Stomach (tissue), 19 donors: ENCODE measurements at places on chromosomes 12 and 14. TPM values are rescaled to one million over a fixed set of nuclear protein-coding genes. Genes with fewer than 3 reads are reported as not detected.

GRCh38 chr12:111201036-111201435, 167.9 kb downstream of the PHETA1 start:
- H3K4me3 ChIP-seq, result no peak overlapping the region
- no peaks in the 10 kb centered on the region for H3K36me3 ChIP-seq
- H3K27me3 ChIP-seq, result no peaks in the 10 kb centered on the region
- no peaks in the 10 kb centered on the region for H3K4me1 ChIP-seq

DNA sequence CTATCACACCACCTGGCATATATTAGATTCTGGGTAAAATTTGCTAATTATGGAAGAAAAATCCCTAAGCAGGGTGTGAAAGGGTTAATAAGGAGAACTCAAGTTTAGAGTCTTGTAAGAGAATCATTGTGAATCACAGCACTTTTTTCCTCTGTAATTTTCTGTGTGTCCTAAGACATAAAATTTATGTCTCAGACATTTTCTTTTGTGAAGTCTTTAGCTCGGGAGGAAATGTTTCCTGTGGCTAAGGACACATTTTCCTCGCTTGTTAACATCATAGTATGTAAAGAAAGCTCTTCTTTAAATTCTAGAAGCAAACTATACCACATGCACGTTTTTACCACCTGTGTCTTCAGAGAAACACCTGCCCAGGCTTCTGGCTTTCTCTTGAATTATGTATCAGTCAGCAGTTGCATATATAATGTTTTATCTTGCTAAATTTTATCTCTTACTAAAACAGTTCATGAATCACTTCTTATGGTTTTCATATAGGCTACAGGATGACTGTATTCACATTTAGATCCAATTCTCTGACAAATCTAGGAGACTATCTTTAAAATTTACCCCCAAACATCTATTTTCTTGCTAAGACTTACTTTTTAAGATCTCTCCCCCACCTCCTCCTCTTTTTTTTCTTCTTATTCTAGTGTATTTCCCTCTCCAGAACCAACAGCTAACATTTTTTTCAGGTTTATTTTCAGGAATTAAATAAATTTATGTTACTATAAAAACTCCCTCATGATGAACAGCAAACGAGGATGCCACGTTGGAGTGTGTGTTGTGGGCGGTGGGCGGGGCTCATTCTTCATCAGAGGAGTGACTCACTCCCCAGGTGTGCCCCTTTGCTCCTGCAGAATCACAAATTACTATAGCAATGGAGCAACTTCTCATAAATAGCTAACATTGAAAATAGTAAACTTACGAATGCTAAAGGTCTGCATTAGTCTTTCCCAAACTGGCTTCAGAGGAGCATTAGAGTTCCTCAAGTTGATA, 11.6 kb upstream of the CSRP2 start:
- H3K4me3 ChIP-seq, result no peak overlapping the region
- H3K4me1 ChIP-seq, result no peaks in the 10 kb centered on the region
- H3K36me3 ChIP-seq, result no peaks in the 10 kb centered on the region

DNA sequence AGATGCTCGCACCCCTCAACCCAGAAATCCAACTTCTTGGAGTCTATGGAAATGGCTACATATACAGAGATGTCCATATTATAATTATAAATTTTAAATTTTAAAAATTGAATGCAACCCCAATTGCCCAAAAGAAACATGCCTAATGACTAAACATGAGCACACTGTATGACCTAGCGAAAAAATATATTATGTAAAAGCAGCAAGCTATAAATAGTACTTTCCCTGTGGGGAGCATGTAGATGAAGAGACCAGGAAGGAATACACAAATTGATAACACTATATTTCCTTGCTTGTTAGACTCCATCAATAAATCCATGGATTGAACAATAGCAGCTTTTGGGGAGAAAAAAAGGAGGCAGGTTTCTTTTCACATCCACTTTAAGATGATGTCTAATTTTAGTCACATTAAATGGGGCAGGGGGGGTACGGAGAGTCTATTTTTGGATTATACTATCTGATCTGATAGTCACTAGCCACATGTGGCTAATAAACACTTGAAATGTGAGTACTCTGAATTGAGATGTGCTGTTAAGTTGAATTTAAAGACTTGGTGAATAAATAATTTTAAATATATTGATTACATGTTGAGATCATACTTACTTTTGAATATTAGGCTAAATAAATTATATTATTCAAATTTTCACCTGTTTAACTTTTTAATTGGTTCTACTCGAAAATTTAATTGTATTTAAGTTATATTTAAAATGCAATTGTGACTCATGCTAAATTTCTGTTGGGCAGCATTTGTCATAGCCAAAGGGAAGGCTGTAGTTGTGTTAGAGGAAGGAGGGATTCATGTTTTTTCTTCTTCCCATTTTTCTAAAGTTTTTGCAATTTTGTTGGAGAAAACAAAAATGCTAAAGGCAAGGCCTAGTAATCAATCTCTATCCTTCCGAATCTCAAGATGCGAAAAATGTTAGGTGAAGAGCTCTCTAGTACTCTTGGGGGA, 17.5 kb downstream of the MAX start:
- H3K27ac ChIP-seq, result no peak overlapping the region
- peaks cover 31% of the 10 kb centered on the region for H3K36me3 ChIP-seq
- H3K27me3 ChIP-seq, result no peaks in the 10 kb centered on the region
- no peak overlapping the region for H3K4me3 ChIP-seq
- no peak for DNase-seq

DNA sequence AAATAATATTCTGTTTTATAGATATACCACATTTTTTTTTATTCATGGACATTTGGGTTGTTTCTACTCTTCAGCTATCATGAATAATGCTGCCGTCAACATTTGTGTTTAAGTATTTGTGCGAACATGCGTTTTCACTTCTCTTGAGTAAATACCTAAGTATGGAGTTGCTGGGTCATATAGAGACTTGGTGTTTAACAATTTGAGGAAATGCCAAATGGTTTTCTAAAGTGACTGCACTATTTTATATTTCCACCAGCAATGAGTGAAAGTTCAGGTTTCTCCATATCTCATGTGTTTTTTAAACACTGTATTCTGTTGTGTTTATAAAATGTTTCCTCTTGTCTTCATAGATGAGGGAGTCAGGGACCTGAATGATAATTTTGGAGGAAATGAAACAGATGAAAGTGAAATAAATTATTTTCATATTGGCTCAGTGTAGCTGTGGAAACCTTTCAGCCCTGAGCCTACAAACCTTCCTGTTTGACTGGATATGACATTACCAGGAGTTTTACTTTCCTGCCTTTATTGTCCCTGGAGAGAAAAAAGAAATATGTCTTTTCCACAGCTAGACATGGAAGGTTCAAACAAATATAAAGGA, 26.3 kb downstream of the DAAM1 start:
- no peaks in the 10 kb centered on the region for H3K27me3 ChIP-seq
- no peak for DNase-seq
- H3K36me3 ChIP-seq, result no peaks in the 10 kb centered on the region
- H3K27ac ChIP-seq, result no peak overlapping the region
- H3K4me1 ChIP-seq, result peaks cover 73% of the 10 kb centered on the region

The RPL36AL gene
- 186 TPM for total RNA-seq

- no peak overlapping the region for H3K4me3 ChIP-seq
- no peaks in the 10 kb centered on the region for H3K4me1 ChIP-seq
- H3K27ac ChIP-seq, result no peak overlapping the region
- no peaks in the 10 kb centered on the region for H3K36me3 ChIP-seq
- H3K27me3 ChIP-seq, result no peaks in the 10 kb centered on the region
- no peak for DNase-seq
These were observed 49.5 kb downstream of the TSPAN19 start for GRCh38 chr12:84986586-84986985.

DNA sequence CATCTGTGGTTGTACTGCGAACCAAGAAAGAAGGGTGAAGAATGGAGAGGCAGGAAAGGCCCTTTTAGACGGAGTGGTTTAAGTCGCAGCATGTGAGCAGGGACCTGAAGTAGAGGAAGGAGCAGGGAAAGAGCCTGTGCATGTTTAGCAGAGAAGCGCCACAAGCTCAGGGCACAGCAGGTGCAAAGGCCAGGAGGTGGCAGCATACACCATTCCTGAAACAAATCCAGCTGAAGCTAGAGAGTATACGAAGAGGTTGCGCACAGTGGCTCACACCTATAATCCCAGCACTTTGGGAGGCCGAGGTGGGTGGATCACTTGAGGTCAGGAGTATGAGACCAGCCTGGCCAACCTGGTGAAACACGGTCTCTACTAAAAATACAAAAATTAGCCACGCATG, 49.9 kb downstream of the HELB start:
- no peaks in the 10 kb centered on the region for H3K4me1 ChIP-seq
- peaks cover 8% of the 10 kb centered on the region for H3K36me3 ChIP-seq
- H3K4me3 ChIP-seq, result no peak overlapping the region

DNA sequence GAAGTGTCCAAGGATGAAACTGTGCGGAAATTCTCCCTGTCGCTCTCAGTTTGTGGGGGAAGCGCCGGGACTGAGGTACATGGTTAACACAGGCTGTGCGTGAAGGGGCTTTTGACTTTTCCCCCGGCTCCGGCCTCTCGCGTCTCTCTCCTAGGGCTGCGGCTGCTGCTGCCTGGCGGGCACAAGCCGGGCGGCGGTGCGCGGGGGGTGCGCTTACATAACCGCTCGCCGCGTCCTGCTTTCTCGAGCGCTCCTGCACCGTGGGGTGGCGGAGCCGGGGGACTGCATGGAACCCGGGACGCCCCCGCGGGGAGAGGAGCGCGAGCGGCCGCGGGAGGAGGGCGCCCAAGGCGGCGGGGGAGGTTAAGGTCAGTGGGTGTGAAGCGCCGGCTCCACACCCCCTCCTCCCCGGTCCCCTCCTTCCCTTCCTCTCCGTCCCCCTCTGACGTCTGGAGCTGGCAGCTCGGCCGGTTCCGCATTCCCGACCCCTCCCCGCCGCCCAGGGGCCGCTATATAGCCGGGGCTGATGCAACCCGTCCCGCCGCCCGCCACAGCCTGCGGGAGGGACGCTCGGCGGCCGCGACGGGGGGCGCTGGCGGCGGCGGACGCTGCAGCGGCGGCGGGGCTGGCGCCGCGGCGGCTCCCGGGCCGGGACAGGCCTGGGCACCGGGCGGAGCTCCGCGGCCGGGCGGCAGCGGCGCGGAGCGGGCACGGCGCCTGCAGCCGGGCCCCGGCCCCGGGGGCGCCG, at the start of gene JDP2:
Gene JDP2, plus strand, starts transcription at position 541 of the 748 bp plus-strand sequence. CDS start 9,899 bp downstream, outside the sequence.
- H3K4me3 ChIP-seq, result peak within 1 kb of the TSS; percentile 76
- H3K27ac ChIP-seq, result peak within 1 kb of the TSS; percentile 75
- peaks cover 3% of the 10 kb centered on the region for H3K36me3 ChIP-seq
- peak; percentile 92 for DNase-seq
- H3K27me3 ChIP-seq, result no peaks in the 10 kb centered on the region
- H3K4me1 ChIP-seq, result peaks cover 53% of the 10 kb centered on the region

The CIROP gene
- total RNA-seq, result not detected

GRCh38 chr12:93536766-93537488, 35.5 kb upstream of the SOCS2 start:
- H3K36me3 ChIP-seq, result no peaks in the 10 kb centered on the region
- DNase-seq, result peak; percentile 13
- no peaks in the 10 kb centered on the region for H3K4me1 ChIP-seq

DNA sequence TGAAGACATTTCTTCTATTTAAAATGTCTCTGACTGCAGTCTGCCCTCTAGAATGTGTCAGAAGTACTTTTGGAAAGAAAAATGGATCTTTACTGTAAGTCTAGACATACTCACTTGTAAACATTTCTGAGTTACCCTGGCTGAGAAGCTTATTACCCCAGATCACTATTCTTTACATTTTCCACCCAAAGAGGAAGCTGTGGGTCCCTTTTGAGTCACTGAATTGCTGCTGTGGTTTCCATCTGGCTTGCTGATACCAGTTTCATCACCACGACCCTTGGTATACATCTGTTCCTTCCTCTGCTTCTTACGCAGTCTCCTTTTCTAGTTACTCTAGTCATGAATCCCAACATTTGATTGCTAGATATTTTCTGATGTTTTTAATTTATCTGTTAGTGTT, 20.2 kb upstream of the CLEC4D start:
- no peaks in the 10 kb centered on the region for H3K36me3 ChIP-seq
- no peak for DNase-seq
- H3K27ac ChIP-seq, result no peak overlapping the region
- no peaks in the 10 kb centered on the region for H3K4me1 ChIP-seq
- H3K27me3 ChIP-seq, result no peaks in the 10 kb centered on the region

The PTGDR gene
- not detected for total RNA-seq

The MED6 gene
- total RNA-seq, result 71.0 TPM

GRCh38 chr12:106049105-106049504, 89.6 kb downstream of the NUAK1 start:
- no peaks in the 10 kb centered on the region for H3K27me3 ChIP-seq
- H3K36me3 ChIP-seq, result no peaks in the 10 kb centered on the region
- no peak overlapping the region for H3K27ac ChIP-seq
- no peak overlapping the region for H3K4me3 ChIP-seq
- no peaks in the 10 kb centered on the region for H3K4me1 ChIP-seq

The RIMBP2 gene
- total RNA-seq, result 22.8 TPM

The SLCO1A2 gene
- total RNA-seq, result not detected

GRCh38 chr12:39581592-39581991, 38.0 kb downstream of the ABCD2 start:
- DNase-seq, result no peak
- no peak overlapping the region for H3K4me3 ChIP-seq
- H3K36me3 ChIP-seq, result no peaks in the 10 kb centered on the region
- H3K4me1 ChIP-seq, result no peaks in the 10 kb centered on the region

GRCh38 chr12:123720141-123720814, 8.1 kb downstream of the ATP6V0A2 start:
- peaks cover 61% of the 10 kb centered on the region for H3K36me3 ChIP-seq
- H3K4me3 ChIP-seq, result no peak overlapping the region
- peak; percentile 35 for DNase-seq
- H3K4me1 ChIP-seq, result peaks cover 13% of the 10 kb centered on the region

GRCh38 chr14:87999277-87999676, 5.7 kb upstream of the GPR65 start:
- H3K4me3 ChIP-seq, result no peak overlapping the region
- no peaks in the 10 kb centered on the region for H3K27me3 ChIP-seq
- no peaks in the 10 kb centered on the region for H3K36me3 ChIP-seq
- H3K4me1 ChIP-seq, result peaks cover 14% of the 10 kb centered on the region
- H3K27ac ChIP-seq, result no peak overlapping the region

GRCh38 chr12:65505386-65506121, 227.1 kb downstream of the MSRB3 start:
- H3K4me1 ChIP-seq, result peaks cover 17% of the 10 kb centered on the region
- no peaks in the 10 kb centered on the region for H3K36me3 ChIP-seq
- peaks cover 5% of the 10 kb centered on the region for H3K27me3 ChIP-seq
- H3K27ac ChIP-seq, result no peak overlapping the region
